ENCODE measurements at places on chromosomes 7 and 10.

DNA sequence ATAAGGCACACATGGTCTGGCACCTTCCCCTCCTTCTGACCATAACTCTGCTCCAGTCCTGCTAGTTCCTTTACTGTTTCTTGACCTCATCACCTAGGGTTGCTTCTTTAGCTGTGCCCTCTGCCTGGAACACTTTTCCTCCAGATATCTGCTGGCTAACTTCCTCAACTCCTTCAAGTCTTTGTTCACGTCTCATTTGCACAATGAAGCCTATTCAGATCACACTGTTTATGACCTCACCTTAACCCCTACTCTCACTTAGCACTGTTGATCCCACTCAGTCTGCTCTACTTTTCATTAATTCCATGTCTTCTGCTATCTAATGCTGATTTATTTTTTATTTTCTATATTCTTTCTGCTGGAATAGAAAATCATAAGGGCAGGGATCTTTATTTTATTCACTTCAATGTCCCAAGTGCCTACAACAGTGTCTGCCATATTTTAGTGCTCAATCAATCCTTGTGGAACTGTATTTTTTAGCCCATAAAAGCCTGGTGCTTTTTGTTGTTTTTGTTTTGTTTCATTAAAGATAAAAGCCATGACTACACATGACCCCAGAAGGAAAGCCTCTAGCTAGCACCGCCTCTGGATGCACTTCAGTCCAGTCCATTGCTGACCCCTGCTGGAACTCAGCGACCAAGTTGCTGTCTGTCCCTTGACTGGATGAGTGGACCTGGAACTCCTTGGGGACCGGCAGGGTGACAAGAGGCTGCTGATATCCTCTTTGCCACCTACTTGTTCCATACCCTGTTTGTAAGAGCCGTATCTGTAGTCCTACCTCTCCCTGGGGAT is 12.3 kb downstream of the KLF14 start:
- DNase-seq, result no peak

DNA sequence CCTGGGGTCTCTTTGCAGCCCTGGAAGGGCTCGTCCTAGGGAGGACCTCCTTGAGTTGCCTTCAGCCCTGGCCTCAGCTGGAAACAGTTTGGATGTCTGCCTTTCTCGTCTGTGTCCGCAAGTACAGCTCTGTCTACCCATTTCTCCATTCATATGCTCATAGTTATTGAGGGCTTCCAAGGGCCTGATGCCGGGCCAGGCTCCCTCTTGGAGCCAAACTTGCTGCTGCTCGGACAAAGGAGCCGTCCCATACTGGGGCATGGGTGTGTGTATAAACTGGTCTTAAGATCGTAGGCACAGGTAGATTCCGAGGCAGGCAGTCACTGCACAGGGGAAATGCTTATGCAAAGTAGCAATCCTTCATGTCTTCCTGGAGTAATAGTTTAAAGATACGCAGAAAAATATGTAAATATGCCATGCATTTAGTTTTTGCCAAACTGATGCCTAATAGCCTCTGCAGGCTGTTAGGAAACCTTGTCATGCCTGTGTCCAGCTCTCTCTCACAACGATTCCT is 117.0 kb upstream of the BTBD16 start:
- no peak for DNase-seq

- peak; percentile 2 for DNase-seq
Measured at GRCh38 chr10:125788156-125789034, 12.8 kb upstream of the MMP21 start.

GRCh38 chr10:59672150-59672875 is 37.3 kb downstream of the SLC16A9 start:
- DNase-seq, result no peak

DNA sequence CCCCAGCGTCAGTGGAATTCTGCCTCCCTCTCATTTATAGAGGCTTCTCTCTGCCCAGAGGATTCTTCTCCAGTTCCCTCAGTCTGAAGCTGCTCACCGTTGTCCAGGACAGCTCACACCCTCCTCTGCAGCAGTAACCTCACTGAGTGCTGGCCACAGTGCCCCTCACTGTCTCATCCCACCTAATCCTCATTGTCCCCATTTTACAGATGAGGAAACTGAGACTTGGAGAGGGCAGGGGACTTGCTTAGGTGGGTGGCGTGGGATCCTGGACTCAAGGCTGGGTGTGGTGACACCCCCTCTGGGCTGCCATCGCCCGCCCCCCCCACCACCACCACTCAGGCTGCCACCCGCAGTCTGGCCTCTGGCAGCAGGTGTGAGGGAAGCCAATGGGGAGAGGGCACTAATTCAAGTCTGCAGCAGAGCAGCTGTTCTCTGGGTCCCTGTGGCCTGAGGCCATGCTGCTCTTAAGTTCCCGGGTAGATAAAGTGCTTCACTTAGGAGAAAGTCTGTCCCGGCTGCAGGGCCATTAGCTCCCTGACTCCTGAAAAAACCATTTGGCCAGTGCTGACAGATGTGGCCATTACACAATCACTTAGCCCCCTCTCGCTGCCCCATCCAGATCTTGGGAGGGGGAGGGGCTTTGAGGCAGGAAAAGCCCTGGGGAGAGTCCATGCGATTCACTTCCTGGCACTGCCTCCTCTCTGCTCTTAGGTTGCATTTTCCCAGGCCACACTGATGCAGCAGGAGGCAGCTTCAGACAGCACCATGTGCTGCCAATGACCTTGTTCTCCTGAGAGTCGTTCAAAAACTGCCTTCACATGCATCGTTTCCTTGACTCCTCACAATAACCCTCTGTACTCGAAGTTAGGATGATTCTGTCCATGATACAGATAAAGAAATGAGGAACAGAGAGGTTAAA is 36.3 kb downstream of the DRGX start:
- DNase-seq, result no peak

- no peak for DNase-seq
Measured at GRCh38 chr10:34626158-34626880, 188.8 kb downstream of the PARD3 start.

DNA sequence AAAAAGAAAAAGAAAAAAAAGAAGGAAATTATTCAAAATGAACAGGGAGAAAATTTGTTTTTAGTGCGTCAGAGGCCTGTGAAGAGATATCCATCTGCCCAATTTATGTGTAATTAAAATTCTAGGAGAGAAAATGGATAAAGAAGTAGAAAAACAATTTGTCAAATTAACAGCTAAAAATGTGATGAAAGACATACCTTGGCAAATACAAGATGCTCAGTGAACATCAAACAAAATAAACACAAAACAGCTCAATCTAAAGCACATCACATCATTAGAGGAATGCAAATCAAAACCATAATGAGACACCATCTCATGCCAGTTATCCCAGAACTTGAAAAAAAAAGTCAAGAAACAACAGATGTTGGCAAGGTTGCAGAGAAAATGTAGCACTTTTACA is 472.8 kb downstream of the PAXIP1 start:
- no peak for DNase-seq

GRCh38 chr10:88207121-88207546 is 343.7 kb downstream of the PTEN start:
- DNase-seq, result no peak

DNA sequence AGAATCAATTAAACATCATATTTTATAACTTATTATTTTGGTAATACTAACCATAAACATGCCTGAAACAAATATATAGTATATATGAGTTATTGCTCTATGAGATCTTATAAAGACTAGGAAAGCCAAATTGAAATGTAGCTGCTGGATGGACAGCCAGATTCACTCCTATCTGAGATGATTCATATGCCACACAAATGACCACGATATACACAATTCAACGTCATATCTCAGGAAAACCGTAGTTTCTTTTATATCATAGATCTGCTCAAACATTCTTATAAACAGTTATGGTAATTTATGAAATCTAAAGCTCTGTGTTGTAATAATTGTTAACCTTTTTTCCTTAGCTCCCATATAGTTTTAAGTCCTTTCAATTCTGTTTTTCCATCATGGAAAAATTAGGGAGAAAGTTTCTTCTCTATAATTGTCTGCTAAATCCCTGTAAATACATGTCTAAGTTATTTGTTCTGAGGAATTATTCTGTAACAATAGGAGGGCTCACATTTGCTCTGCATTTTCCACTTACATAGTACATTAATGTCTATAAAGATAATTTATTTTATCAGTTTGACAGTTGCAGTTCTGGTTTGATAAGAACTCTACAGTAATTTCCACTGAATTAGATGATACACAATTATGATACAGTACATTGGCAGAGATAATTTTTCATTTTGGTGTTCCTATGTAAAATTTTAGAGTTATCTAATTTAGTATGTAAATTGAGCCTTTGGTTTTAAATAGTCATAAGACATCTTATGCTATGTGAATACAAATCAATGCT is 42.7 kb downstream of the GNAT3 start:
- DNase-seq, result no peak

DNA sequence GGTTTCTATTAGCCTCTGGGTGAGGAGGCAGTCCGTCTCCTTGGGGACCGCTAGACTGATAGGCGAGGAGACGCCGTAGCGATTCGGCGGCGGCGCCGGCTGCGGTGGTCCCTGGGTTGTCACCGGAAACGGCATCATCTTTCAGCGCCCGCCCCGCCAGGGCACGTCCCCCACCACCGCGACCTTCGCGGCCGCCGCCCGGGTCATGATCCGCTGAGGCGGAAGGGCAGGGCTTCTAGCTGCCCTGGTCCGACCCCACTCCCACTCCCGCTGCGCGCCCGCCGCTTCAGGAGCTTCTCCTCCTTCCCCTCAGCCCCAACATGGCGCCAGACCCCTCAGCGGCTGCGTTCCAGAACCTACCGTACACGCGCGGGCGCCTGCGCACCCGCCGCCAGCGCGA is at the start of gene PAPOLB:
PAPOLB (minus strand) TSS at position 358 of the 400 bp plus-strand sequence; CDS start at position 138, 220 bp downstream.
- no peak for DNase-seq

DNA sequence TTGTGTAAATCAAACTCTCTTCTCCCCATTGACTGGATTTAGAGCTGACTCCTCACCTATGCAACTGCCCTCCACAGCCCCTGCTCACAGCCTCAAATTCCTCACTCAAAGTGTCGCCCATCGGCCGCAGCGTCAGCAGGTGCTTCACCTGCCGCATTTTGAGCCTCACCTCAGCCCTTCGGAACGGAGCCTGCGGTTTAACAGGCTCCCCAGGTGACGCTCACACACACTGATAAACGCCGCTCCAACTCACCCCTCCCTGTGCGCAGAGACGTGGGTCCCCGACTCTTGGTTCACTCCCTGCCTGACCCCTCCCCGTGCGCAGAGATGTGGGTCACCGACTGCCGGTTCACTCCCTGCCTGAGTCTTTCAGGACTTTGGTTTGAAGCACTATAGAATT is 57.1 kb downstream of the CARD11 start:
- DNase-seq, result no peak

- no peak for DNase-seq
Measured at GRCh38 chr7:131161103-131161502, 166.6 kb upstream of the MKLN1 start.

GRCh38 chr7:139708541-139708940 is 69.3 kb downstream of the HIPK2 start:
- DNase-seq, result no peak

- no peak for DNase-seq
Measured at GRCh38 chr7:108408296-108408991, 47.8 kb downstream of the NRCAM start.

DNA sequence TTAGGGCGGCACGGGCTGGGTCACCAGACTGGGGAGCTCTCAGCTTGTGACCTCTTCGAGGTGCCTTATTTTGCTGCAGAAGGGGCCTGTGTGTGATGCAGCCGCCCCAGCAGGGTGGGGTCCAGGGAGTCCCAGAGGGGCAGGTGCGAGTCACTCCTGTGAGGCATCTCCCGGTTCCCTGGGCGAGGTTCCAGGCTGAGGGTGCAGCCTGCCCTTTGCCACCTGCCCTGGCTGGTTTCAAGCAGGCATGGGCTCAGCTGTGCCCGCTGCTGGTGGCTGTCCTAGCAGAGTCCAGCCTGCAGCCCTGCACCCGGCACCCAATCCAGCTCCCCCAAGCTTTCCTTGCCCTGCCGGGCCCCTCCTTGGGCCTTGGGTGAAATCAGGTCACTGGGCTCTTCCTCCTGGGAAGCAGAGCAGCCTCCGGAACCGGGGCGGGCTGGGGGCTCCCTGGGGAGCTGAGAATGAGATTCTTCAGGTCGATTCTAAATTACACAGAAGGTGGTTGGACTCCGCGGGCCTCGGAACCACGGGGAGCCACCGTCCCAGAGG is 64.8 kb downstream of the PWWP2B start:
- no peak for DNase-seq

DNA sequence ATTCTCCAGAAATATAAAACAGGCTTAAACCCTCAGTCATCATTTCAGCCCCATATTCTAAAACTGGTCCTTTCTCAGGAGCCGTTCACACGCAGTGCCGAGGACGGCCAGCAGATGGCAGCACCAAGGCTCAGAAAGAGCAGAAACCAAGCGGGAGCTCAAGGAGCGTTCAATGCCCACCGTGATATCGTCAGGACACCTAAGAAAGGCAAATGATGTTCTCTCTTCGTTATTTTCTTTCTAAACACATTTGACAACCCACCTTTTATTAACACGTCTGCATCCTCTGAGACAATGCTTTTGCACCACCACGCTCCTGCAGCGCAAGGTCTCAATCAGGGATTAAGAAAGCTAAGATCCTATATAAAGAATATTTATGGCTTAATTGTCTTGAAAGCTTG is 45.7 kb upstream of the RBM33 start:
- DNase-seq, result peak; percentile 69

DNA sequence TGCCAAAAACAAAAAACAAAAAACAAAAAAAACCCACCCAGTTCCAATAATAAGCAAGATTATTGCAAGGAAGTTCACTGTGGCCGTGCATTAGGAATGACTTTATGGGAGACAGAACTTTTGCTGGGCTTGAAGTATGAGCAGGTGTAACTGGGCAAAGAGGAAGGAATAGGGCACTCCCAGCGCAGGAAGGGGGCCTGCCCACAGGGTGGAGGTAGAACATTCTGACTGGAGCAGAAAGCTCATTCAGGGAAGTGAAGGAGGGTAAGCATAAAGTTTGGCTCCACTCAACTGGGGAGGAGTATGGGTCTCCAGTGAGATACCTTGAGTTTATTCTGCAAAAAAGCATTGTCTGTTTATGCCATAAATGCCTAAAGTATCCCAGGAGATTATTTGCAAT is 42.1 kb upstream of the WIPF3 start:
- no peak for DNase-seq

- DNase-seq, result no peak
Measured at GRCh38 chr10:93290661-93291354, 191.3 kb downstream of the MYOF start.

- no peak for DNase-seq
Measured at GRCh38 chr10:130453721-130454542, 317.7 kb downstream of the GLRX3 start.

DNA sequence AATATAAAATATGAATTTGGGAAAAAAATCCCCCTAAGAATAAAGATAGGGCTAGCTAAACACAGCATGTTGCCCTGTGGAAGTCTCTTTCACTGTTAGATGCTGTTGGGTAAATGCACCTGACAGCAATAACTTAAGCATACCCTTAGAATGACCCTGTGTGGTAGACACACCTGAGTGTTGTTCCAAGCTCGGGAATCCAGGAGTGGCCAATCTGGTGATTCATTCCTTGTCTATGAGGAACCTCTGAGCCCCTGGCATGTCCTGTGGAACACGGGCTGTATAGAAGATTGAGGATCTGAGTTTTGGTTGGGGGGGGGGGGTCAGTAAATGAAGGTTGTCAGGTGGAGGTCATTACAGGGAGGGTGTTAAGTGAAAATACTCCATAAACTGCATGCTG is 730.0 kb upstream of the IGFBP3 start:
- no peak for DNase-seq
